ENCODE measurements at places on chromosomes 3 and 15. TPM values are rescaled to one million over a fixed set of nuclear protein-coding genes. Genes with fewer than 3 reads are reported as not detected.

DNA sequence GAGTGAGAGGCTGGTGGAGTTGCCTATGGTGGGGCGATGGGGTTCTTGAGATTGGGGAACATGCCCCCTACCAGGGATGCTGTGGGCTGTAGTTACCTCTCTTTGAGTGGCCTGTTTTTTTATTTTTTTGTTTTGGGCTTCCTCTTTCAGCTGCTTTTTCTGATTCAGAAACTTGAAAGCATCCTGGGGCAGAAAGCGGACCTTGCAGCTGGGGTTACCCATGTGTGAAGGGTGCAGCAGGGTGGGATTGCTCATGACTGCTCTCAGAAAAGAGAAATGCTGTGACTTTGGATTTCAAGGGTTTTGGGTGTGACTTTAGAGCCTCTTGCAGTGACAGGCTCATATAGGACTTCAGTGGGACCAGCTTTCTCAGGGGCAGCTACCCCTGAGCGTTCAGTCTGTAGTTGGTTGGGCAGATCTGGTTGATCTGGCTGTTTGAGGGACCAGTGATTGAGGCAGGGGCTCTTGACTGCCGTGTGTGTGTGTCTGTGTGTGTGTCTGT, 1.8 kb downstream of the LIMD1 start:
- no peak for DNase-seq

- peak; percentile 7 for DNase-seq
Observed at GRCh38 chr3:41450416-41451231, 251.3 kb downstream of the CTNNB1 start.

GRCh38 chr3:170330366-170330765, 27.1 kb upstream of the SKIL start:
- no peak for DNase-seq

DNAH12 gene
- under 0.01 TPM for total RNA-seq
